ENCODE measurements at places on chromosomes 5 and 9. TPM values are rescaled to one million over a fixed set of nuclear protein-coding genes. Genes with fewer than 3 reads are reported as not detected.

The BAAT gene
- total RNA-seq, result not detected

The C9orf43 gene
- total RNA-seq, result 0.63 TPM

The PRRT1B gene
- not detected for total RNA-seq

The TMEM250 gene
- total RNA-seq, result 46.1 TPM

The CCDC183 gene
- not detected for total RNA-seq

The ADAMTS16 gene
- not detected for total RNA-seq

The ALDH7A1 gene
- 67.5 TPM for total RNA-seq

The GADD45G gene
- 6.1 TPM for total RNA-seq

The MORN5 gene
- total RNA-seq, result not detected

The SNCAIP gene
- 0.57 TPM for total RNA-seq

The MRPL22 gene
- 21.5 TPM for total RNA-seq

The FGD3 gene
- total RNA-seq, result not detected

The TSLP gene
- total RNA-seq, result 20.8 TPM

The TMEM252 gene
- total RNA-seq, result not detected

The GZMA gene
- total RNA-seq, result not detected

The HAVCR2 gene
- total RNA-seq, result 0.36 TPM

The EDIL3 gene
- total RNA-seq, result 48.1 TPM

The DNAI1 gene
- not detected for total RNA-seq

The LVRN gene
- not detected for total RNA-seq

The INSL6 gene
- total RNA-seq, result not detected

The TMEM174 gene
- total RNA-seq, result not detected

The PKD2L2 gene
- total RNA-seq, result not detected

The GMCL2 gene
- not detected for total RNA-seq

The TRPM3 gene
- 8.8 TPM for total RNA-seq

The SOHLH1 gene
- total RNA-seq, result not detected

The PCDHGB4 gene
- total RNA-seq, result 17.4 TPM

The CSF1R gene
- under 0.01 TPM for total RNA-seq
